PC-3 (cell line): ENCODE measurements at places on chromosomes 1 and 21. TPM values are rescaled to one million over a fixed set of nuclear protein-coding genes. Genes with fewer than 3 reads are reported as not detected.

Gene MR1
- 3.4 and 4.4 TPM in 2 replicates for total RNA-seq

Gene SYDE2
- total RNA-seq, result 4.4 and 6.8 TPM in 2 replicates

Gene PLA2G2D
- not detected in 2 replicates for total RNA-seq

Gene VWA5B1
- not detected in 2 replicates for total RNA-seq

- DNase-seq, result no peak
Observed at GRCh38 chr1:110618668-110619067, 12.5 kb upstream of the KCNA2 start.

GRCh38 chr1:196442366-196442765 lies 165.9 kb downstream of the KCNT2 start:
- no peak for DNase-seq

- DNase-seq, result no peak
Observed at GRCh38 chr1:245292553-245292952, 137.8 kb downstream of the KIF26B start.

GRCh38 chr1:15997076-15997585 lies 6.9 kb upstream of the SRARP start:
- DNase-seq, result no peak

DNA sequence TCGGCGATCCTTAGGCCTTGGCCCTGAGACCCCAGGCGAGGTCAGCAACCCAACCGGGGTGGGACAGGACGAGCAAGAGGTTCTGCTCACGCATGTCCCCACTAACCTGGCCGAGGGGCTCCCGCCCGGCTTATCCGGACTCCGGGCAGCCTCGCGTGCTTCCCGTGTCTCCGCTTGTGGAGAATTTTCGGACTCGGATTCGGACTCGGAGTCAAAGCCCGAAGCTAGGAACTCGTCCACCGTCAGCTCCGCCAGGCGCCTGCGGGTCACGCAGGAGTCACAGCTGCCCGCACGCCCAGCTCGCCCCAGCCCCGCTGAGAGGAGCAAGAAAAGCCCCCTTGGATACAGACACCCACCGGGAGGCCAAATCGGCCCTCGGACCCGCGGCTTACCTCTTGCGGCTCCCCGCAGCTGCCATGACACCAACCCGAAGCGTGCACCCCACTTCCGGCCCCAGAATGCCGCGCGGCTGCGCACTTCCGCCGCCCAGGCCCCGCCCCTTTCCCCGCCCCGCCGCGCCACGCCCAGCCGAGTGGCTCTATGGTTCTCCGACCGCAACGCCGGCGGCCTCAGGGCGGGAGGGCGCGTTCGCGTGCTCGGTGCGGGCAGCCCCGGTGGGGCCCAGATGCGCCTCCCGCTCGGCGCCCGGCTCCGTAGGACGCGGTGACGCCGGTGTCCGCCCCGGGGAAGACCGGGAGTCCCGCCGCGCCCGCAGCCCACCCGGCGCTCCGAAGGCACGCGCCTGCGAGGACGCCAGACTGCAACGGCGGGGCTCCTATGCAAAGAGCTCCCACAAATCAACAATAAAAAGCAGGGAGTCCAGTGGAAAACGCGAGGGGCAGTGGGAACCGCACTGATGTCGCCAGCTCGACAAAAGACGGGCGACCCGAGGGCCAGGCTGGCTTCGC lies at the start of gene NOC2L:
Gene NOC2L, minus strand, starts transcription at position 434 of the 908 bp plus-strand sequence. Its CDS starts 16 bp downstream, at position 418.
- peak; percentile 88 for DNase-seq

DNA sequence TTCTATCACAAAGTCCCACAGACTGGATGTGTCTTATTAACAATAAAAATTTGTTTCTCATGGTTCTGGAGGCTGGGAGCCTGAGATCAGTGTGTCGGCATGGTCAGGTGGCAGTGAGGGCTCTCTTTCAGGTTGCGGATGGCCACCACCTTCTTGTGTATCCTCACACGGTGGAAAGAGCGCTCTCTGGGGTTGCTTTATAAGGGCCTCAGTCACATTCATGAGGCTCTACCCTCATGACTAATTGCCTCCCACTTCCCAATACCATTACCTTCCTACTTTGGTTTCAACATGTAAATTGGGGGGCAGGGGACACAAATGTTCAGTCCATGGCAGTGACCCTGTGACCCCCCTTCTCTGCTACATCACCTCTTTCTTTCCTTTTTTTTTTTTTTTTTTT lies 20.7 kb upstream of the MX1 start:
- no peak for DNase-seq

DNA sequence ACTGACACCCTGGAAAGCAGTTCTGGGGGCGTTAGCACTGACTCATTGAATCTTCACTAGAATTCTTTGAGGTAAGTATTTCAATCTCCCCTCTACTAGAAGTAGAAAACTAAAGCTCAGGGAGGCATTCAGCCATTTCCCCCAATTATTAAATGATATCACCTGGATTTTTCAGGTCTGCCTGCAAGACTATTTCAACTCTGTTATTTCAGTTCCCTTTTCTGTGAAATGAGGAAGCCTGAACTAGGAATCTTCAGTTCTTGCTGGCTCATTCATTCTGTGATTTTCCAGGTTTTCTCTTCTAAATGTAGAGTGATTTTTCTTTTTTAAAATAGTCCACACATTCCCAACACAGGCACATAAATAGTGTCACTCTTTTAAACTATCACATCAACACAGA lies 337.0 kb upstream of the NR5A2 start:
- DNase-seq, result no peak

DNA sequence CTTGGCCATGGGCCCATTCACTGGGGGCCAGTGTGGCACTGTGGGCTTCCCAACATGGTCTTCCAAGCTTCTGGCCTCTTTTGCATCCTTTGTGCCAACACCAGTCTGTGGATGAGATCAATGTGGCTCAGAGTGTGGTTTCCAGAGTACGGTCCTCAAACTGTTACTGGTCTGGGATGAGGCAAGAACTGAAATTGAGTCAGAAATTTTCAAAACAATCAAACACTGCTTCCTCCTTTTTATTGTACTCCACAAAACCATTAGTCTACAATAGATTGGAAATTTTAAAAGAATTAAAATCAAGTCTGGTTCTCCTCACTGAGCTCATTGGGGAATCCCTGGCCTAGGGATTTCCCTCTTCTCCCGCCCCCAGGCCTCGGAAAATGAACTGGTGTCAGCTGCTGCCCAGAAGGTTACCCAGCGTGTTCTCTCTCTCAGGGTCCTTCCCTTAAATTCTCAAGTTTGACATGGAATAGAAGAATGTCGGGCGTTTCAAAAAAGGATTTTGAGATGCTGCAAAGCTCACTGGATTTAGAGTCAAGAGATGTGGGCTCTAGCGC lies 222.0 kb downstream of the SDCCAG8 start:
- no peak for DNase-seq
